HT1080 (cell line): ENCODE measurements at places on chromosomes 7 and 10. TPM values are rescaled to one million over a fixed set of nuclear protein-coding genes. Genes with fewer than 3 reads are reported as not detected.

Gene NSUN5
- 50.2 and 50.3 TPM in 2 replicates for total RNA-seq

Gene LBX1
- total RNA-seq = not detected in 2 replicates

Gene CACUL1
- total RNA-seq = 32.8 and 36.2 TPM in 2 replicates

DNA sequence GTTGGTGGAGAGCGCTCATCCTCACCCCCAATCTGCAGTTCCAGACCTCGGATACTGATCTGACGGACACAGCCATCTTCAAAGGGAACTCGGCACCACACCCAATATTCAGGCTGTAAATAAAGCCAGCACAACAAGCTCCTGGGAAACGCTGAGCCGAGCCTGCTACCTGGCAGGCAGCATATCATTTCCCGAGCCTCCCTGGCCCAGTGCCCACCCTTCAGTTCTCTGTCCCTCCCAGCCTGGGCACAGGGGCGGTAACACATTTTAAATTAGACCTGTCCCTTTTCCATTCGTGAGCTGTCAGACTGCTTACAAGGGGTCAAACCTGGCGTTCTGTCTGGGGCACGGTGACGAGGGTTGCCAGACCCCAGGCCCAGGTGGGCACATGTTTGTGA is 250.5 kb downstream of the ARHGAP12 start:
- DNase-seq = no peak

DNA sequence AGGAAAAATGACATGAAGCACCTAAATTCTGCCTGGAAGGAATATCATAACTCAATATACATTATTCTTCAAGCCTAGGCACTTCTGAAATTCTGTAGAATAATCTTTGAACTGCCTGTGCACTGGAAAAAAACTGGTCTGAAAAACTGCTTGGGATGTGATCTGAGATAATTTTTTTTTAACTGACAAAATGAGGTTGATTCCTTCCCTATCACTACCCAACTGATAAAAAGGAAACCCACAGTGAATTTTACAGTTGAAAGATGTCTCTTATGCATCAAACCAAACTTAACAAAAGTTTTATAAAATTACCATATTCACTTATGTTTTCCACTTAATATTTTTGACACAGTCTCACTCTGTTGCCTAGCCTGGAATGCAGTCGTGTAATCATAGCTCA is 67.2 kb upstream of the FAM133B start:
- no peak for DNase-seq

DNA sequence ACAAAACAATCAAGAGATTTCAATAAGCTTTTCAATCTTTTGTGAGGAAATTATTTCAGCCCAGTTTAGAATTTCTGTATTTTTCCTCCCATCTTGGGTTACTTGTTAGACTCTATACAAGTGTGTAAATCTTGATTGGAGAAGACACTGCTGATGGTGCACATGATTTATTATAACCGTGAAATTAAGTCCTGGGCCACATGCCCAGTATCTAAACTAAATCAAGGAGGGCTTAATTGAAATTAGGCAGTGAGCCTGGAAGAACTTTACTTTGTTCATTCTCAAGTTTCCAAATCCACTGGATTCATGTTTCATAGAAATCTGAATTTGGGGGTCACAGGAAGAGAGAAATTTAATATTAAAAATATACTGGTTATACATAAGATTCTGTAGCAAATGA is 44.5 kb downstream of the CSTF2T start:
- DNase-seq = no peak

DNA sequence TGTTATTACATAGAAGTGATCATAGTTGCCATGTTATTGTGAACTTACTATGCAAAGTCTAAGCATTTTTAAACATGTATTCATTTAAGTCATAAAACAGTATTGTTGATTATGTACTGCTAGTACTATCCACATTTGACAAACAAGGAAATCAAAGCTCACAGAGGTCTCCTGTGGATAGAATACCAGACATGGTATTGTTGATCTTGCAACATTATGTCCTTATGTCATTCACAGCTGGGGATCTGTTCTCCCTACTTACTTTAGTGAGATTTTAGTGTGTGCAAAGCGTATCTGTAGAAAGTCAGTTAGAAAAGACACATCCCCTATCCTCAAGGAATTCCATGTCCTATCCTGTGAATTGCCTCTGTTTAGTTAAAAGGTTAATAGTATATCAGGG is 106.1 kb downstream of the SND1 start:
- no peak for DNase-seq

- DNase-seq = no peak
Observed at GRCh38 chr7:438916-439315, 80.7 kb downstream of the PDGFA start.
